ENCODE measurements at places on chromosomes 2 and 18. TPM values are rescaled to one million over a fixed set of nuclear protein-coding genes. Genes with fewer than 3 reads are reported as not detected.

DNA sequence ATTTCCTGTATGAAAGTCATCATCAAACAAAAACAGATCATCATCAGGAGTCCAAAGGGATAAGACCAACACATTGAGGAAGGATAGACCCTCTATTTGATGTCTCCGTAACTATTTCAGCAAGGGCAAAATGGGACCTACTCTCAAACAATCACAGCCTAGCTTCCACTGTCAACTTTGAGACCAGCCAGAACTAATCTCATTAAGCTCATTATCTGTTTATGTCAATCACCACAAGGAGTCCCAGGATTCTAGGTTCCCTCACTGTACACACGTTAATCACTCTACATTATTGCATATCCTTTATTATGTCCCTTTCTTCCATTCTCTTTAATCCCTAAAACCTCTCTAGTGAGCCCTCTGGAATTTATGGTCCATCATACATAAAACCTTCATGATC is 370.3 kb upstream of the LINC00305 start:
- DNase-seq: no peak

DNA sequence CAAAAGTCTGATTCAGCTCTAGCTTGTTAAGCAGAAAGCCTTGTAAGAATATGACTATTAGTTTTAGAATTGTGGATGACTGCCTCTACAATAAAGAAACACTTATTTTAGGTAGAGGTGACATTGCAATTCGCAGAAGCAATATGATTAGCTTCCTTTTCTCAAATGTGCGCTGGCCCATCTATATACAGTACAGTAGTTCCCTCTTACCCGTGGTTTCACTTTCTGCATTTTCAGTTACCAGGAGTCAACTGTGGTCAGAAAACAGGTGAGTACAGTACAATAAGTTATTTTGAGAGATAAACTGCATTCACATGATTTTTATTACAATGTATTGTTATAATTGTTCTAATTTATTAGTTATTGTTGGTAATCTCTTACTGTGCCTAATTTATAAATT is 405.1 kb downstream of the GPD2 start:
- DNase-seq: no peak

- peak; percentile 87 for DNase-seq
Measured at GRCh38 chr2:197786010-197786877, 1.1 kb upstream of the BOLL start.

DNA sequence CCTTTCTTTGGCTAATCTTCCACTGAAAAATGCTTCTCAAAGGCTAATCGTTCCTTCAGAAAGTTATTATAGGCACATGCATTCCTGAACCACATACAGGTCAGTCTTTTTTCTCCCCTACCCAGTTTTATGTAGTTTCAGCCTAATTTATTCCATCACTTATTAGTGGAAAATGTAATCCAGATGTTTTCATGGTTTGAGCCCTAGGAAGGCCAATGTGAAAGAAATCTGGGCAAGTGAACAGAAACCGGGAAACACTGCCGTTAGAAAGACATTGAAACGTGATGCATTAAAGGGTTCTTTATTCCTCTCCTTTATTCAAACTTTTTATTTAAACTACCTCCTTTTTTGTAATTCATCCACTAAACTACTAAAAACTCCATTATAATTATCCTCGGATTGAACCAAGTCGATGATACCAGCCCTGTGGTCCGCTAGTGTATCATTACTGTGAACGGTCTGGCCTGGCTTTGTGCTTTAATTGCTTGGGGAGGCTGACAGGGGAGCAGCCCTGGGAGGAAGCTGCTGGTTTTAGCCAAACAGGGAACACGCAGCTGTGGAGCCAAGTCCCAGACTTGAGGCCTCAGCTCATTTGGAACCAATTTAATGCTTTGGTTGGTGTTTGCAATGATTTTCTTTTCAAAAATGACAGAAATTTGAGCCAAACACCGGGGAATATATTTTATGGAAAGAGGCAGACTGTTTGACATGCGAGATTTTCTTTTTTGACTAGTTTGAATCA is 149.2 kb downstream of the ARHGAP28 start:
- peak; percentile 41 for DNase-seq

LAMA3 gene
- total RNA-seq: 0.21 TPM

OXER1 gene
- total RNA-seq: 0.69 TPM

SCN1A gene
- 0.07 TPM for total RNA-seq

DNA sequence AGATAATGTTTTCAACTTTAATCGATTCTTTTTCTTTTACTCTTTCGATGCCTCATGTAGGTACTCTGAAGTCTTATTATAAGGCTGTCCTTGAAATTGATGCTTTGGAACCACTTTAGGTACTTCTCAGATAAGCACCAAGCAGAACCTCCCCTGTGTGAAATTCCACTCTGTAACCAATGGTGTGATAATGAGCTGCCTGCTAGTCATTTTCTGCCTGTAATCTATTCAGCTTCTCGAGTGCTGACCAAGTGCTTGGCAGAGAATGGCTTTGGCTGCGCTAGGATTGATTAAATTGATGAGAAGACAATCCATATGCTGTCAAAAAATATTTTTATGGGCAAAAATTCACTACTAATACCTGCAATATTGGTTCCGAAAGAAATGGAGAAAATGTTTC is 132.1 kb upstream of the STON1 start:
- DNase-seq: no peak

- no peak for DNase-seq
Measured at GRCh38 chr2:134099273-134099672, 154.6 kb upstream of the MGAT5 start.

POU3F3 gene
- not detected for total RNA-seq

- peak; percentile 10 for DNase-seq
Measured at GRCh38 chr2:102592601-102593000, 26.8 kb upstream of the SLC9A2 start.

DNA sequence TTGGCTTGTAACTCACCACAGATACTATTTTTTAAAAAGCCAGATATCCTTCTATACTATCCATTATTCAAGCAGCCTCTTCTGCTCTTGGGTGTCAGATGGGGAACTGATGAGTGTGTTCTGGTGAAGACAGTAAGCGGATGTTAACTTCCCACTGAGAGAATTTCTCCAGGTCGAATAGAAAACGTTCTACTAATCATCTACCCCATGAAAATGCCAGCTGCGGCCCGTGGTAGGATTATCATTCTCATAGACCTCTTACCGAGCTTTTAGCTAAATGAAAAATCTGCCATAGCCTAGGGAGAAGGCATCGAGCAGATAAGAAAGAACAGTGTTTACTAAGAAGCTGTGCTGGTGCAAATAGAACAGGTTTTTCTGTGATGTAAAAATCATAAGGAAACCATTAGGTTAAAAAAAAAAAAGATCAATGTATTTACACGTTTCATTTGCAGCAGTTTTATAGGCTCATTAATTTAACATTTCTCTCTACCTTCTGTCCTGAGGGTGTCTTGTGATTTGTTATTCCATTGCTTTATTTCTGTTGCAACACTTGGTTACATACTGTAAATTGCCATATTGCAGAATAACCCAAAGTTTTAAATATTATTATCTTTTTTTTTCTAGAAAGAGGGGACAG is 1521.5 kb upstream of the ZEB2 start:
- peak; percentile 2 for DNase-seq

GRCh38 chr18:57480733-57481132 is 45.6 kb downstream of the ONECUT2 start:
- no peak for DNase-seq

MC4R gene
- total RNA-seq: 0.03 TPM

Data from H7 (cell line).